Mammary epithelial cell (primary cell): ENCODE measurements at places on chromosomes 1 and 21. TPM values are rescaled to one million over a fixed set of nuclear protein-coding genes. Genes with fewer than 3 reads are reported as not detected.

MAN1C1 gene
- total RNA-seq, result 0.33 TPM

DPT gene
- total RNA-seq, result not detected

PCP4L1 gene
- 0.42 TPM in 1 of 2 replicates, not detected in the other for total RNA-seq

WNT3A gene
- not detected in 2 replicates for total RNA-seq

AGO1 gene
- total RNA-seq, result 20.3 TPM

FALEC gene
- not detected in 2 replicates for total RNA-seq

SELENBP1 gene
- total RNA-seq, result not detected in 2 replicates

FMN2 gene
- total RNA-seq, result not detected

SYNC gene
- 7.3 and 9.2 TPM in 2 replicates for total RNA-seq
